Iris pigment epithelial cell (primary cell): ENCODE measurements at places on chromosomes 7 and 10.
A peak's percentile ranks its signal among the peaks of the same experiment; 100 is the strongest.

- DNase-seq: no peak
Measured at GRCh38 chr7:27634671-27635493, 27.8 kb downstream of the HIBADH start.

DNA sequence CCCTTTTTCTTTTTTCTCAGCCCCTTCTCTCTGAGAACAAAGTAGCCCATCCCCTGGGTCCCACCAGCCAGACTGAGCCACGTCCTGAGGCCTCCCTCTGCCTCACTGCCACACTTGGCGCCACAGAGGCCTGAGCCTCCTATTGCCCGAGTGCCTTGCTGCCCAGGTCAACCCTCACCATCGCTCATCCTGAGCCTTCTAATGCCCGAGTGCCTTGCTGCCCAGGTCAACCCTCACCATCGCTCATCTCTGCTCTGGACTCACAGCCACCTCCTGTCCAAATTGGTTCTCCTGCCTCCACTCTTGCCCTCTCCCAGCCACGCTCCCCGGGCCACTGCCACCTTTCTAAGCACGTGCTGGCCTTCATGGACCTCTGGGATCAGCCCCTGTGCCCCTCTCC, 53.2 kb upstream of the SMNDC1 start:
- no peak for DNase-seq

DNA sequence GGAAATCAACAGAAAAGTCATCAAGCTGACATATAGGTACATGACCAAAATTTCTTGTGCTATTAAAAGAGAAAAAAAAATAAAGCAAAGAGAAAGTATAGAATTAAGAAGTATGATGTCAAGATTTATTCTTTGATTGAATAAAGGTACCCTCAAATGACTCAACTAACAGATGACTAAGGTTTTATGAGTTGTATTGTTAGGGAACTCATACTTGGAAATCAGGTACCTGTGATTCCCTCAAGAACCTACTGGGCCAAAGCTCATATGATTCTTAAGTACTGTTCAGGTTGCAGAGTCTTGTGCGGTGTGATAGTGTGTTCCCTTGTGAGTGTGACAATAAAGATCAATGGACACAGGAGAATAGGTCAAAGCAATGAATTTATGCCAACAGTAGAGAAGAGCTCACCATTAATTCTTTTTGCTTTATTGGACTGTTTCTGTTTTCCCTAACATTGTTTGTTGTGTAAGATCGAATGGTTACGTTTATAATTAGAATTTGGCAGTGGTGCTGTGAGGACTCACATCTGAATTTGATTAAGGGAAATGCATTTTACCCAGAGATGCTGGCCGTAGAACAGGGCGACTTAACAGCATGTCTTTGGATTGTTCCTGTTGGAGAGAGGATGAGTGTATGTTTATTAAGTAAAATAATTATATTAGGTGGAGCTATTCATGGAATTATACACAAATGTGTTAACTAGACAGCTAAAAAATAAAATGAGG, 293.2 kb upstream of the SEMA3D start:
- peak; percentile 23 for DNase-seq

- peak; percentile 10 for DNase-seq
Measured at GRCh38 chr7:77467408-77467807, 51.3 kb upstream of the GSAP start.

- DNase-seq: no peak
Measured at GRCh38 chr10:11856678-11857077, 33.5 kb downstream of the PROSER2 start.

GRCh38 chr7:151964951-151965350, 8.7 kb downstream of the GALNTL5 start:
- DNase-seq: no peak

DNA sequence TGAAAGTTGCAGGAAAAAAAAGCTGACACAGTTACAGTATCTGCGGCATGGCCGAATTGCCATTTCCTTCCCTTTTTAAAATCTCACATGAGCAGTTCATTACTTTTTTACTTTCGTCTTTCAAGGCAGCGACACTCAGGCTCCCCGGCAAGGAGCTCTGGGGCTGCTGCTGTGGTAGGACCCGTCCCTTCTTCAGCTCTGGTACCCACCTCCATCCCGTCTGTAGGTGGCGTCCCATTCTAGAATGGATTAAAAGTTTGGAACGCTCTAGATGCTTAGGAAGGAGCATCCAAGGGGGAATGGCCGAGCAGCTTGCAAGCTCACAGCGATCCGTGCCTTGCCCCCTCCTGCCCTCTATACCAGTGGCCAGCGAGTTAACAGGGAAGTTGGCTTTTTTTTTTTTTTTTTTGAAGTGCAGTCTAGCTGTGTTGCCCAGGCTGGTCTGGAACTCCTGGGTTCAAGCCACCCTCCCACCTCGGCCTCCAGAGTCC, 22.8 kb upstream of the TTYH3 start:
- peak; percentile 52 for DNase-seq

DNA sequence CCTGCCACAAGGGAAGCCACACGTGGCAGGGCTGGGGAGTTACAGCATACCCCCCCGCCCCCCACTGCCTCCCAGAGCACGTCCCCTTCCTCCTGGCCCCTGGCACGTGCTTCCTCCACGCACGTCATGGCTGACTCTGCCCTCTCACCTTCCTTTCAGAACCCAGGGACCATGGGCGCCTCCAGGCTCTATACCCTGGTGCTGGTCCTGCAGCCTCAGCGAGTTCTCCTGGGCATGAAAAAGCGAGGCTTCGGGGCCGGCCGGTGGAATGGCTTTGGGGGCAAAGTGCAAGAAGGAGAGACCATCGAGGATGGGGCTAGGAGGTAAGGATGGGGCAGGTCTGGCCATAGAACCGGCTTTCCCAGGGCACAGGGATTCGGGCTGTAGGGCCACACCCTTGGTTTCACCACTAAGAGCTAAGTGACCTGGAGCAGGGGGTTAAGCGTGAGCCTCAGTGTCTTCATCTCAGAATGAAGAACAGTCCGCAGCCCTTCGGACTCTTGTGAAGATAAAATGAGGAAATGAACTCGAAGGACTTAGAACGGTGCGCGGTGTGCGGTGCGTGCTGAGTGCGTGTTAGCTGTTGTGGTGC, 2.5 kb downstream of the NUDT1 start:
- DNase-seq: no peak

- no peak for DNase-seq
Measured at GRCh38 chr7:100640517-100641440, 573 bp downstream of the TFR2 start.

- no peak for DNase-seq
Measured at GRCh38 chr10:51034769-51035168, 39.5 kb upstream of the PRKG1 start.

DNA sequence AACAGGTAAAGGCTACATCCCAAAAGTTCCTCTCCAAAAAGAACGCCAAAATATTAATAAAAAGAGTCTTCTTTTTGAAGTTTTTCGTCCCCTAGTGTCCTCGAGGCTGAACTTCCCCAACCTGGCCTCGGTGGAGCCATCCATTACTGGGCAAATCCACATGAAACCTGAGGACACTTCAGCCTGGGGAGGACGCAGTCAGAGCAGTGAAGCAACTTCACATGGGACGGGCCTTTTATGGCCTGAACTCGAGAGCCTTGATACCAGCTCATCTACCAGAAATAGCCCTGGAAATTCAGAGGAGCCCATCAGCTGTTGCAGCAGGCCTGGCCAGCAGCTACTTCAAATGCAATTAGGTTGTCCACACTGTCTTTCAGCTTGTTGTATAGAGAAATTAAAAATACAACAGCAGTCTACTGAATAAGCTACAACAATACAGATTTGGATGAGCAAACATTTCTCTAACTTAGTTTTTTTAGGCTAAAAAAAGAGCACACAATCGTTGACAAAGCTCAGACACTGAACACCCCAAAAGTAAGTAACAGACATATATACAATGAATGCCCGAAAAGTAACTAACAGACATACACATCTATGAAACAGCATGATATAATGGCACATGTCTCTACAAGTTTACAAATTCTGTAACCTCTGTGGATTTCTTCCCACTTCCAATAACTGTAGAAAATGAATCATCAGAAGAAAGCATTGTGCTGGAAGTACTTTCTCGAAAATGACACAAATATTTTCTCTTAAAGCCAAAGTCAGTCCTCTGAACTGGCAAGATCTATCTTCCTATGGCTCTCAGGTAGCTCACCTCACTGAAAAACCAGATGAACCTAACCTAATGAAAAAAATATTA, at the start of gene SVIL:
Gene SVIL (minus strand): TSS at position 208 of the 862 bp plus-strand sequence. CDS start 79,913 bp downstream, outside the sequence.
- peak; percentile 89 for DNase-seq

GRCh38 chr10:24202181-24202570, 6.8 kb upstream of the KIAA1217 start:
- DNase-seq: no peak

DNA sequence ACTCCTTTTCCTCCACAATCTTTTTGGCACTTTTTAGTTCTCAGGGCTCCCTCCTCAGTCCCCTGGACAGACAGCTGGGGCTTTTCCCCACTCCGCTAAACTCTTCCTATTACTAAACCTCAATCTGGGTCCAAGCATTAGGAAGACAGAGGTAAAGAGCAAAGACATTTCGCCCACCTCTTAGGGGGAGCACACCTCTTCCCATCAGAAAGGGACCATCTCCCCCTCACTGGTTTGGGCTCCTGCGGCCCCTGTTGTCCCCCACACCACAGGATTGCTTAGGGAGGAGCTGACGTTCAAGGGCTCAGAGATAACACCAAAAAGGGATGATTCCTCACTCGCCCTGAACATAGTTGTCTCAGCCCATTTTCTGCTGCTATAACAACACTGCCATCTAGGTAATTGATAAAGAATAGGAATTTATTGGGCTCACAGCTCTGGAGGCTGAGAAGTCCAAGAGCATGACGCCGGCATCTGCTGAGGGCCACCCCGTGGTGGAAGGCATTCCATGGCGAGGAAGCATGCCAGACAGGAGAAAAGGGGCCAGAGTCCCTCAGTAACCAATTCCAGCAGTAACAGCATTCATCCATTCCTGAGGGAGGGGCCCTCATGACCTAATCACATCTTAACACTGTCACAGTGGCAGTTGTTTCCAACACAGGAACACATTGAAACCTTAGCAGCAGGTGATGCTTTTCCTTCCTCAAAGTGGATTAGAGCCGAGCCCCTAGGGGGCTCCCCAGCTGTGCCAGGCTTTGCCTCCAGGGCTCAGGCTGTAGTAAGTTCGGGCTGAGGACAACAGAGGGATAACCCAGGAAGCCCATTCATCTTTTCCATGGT, 209.6 kb downstream of the EBF3 start:
- DNase-seq: no peak

DNA sequence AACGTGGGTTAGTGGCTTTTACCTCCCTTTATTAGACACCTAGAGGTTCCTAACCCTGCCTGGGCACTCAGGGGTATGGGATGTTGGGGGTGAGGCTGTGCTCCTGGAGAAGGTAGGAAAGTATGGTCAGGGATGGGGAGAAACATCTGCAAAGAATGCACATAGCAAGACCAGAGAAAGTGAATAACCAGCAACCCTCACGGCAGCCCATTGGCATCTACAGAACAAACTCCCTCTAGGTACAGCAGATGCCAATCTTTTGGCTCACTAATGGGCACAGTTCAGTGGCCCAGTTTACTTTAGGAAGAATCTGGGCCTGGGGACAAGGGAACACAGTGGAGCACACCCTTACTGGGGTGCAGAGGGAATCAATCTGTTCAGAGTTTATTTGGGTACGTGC, 143.9 kb downstream of the JAZF1 start:
- DNase-seq: no peak

GRCh38 chr7:99768471-99768870, 15.5 kb downstream of the CYP3A4 start:
- no peak for DNase-seq
